ENCODE measurements at places on chromosomes 6 and 20.
A peak's percentile ranks its signal among the peaks of the same experiment; 100 is the strongest.

- no peak for DNase-seq
These were observed 916 bp downstream of the TRIM27 start for GRCh38 chr6:28922821-28923317.

- DNase-seq: no peak
These were observed 18.1 kb downstream of the CST9L start for GRCh38 chr20:23550227-23550626.

GRCh38 chr6:146026873-146027272, 2.0 kb upstream of the GRM1 start:
- DNase-seq: no peak

- DNase-seq: no peak
These were observed 82.1 kb downstream of the PREP start for GRCh38 chr6:105320765-105321164.

GRCh38 chr20:25604611-25605010, 19.2 kb downstream of the NANP start:
- DNase-seq: no peak

DNA sequence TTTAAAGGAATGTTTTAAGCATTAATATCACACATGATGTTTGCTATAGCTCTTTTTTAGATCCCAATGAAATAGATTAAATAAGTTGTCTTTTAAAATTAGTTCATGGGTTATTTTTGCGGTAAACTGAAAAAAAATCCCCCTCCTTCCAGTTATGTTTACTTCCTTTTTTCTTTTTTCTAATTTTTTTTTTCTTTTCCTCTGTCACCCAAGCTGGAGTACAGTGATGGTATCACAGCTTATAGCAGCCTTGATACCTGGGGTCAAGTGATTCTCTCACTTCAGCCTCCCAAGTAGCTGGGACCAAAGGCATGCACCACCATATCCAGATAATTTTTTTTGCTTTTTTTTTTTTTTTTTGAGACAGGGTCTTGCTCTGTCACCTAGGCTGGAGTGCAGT, 17.8 kb upstream of the SCAF8 start:
- no peak for DNase-seq

DNA sequence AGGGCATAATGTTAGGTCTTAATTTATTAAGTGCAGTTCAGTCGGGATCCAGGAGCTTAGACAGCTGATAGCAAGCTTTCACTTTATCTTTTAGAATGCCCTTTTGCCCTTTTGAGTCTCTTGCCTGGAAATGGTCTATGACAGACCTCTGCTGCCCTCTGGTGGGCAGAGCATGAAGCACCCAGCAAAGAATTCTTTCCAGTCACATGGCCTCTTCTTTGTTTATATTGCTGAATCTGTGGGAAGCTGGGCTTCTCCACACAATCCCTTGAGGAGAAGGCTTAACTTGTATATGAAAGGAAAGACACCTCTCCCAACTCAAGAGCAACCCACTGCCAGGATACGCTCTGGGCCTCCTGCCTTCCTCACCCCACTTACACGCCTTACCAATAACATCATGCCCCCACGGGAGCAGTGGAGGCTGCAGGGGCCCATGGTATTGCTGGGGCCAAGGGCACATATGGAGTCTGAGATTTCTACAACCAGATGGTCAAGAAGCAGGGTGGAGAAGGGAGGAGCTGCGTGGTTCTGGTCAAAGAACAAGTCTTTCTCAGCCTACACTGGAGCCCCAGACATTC, 20.4 kb downstream of the WFDC3 start:
- peak; percentile 25 for DNase-seq

GRCh38 chr6:137787016-137787415, 80.0 kb upstream of the TNFAIP3 start:
- DNase-seq: no peak

DNA sequence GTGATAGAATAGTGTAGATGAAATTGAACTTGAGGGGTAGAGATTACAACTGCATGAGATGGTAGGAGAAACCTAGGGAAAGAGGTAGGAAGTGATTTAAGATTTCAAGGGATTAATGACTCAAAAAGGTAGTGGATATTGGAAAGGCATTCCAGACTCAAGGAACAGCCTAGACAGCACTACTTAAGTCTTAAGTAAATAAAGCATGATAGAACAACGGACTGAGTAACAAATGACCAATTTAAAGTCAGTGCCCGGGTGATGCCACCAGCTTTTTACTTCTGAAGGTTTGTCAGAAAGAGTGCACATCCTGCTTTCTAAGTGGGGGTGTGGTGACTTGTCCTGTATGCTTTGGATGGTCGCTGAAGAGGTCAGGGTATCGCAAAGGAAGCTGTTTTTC, 81.8 kb downstream of the PHACTR1 start:
- DNase-seq: no peak

GRCh38 chr6:91291071-91291470, 704.2 kb upstream of the MAP3K7 start:
- DNase-seq: no peak

DNA sequence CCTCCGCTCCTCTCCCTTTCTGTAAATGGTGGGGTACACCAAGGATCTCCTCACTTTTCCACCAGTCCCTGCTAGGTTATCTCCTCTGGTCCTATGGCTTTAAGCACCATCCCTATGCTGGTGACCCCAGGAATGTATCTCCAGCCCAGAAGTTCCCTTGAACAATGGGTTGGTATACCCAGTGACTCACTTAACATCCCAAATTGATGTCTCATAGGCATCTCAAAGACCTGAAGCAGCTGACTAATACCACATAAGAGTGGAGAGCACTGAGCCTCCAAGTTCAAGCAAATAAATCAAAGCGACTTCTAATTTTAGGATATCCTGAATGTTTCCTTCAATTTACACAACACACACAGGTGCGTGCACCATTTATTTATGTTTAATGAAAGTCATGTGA, 48.3 kb downstream of the ADGRF1 start:
- peak; percentile 85 for DNase-seq

- DNase-seq: no peak
These were observed 29.4 kb downstream of the PNLDC1 start for GRCh38 chr6:159829526-159829925.

GRCh38 chr20:3135507-3136070, 24.1 kb downstream of the FASTKD5 start:
- no peak for DNase-seq

DNA sequence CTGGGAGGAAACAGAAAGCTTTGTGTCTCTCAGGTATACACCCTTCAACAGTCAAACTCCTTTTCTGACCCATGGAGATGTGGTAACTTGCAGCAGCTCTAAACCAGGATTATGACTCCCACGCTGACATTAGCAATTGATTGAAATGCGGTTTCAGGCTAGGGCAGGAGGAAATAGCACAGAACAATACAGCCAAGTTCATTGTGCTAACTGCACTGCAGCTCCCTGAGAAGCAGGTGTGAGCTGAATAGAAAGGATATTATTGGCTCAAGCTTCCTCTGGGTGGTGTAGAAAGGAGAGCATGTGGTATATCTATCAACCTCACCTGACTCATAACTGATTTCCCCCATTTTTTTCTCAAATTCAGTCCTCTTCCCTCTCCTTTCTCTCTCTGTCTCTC, 612.3 kb upstream of the BTBD3 start:
- DNase-seq: no peak

GRCh38 chr6:46969206-46969605, 47.5 kb upstream of the ADGRF5 start:
- DNase-seq: no peak

- no peak for DNase-seq
These were observed 136.3 kb downstream of the TFAP2C start for GRCh38 chr20:56765172-56766073.

DNA sequence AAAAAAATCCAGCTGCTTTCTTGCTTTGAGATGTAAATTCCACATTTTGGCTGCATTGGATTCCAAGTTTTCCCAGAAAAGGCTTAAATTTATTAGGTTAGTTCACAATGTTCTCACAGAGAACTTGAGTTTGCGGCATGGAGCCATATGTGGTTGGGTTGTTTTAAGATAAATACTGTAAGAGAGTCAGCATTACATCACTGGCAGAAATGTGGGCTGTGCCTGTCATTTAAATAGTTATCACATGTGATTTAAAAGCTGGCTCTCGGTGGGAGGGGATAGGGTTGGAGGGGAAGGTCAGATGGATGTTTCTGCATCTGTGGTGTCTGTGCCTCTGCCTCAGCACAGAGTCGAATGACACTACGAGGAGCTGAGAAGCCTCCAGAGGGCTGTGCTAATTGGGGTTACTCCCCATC, 73.8 kb upstream of the SCP2D1 start:
- DNase-seq: no peak

- DNase-seq: no peak
These were observed 71.3 kb downstream of the TTLL2 start for GRCh38 chr6:167396068-167396658.

DNA sequence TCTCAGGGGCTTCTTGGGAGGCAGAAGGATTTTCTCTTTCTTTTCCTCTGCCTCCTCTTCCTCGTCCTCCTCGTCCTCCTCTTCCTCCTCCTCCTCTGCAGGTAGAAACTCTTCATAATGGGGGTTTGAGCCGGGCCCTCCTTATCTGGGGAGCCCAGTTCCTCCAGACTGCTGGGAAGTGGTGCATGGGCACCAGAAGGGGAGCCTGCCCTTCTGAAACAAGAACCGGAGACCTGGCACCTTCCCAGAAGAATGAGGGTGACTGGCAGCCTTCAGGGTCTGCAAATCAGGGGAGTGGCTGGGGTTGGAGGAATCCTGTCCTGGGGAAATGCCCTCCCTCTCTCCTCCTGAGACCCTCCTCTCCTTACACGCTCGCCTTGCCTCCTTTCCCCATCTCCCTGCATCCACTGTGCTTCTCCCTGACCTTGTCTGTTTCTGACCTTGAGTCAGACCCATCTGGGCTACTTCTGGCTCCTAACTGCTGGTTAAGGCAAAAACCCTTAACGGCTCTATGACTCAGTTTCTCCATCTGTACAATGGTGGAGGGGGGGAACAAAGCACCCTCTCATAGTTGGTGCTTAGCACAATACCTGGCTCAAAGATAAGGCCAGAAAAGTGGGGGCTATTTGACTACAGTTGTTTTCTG, 1.7 kb downstream of the TULP1 start:
- no peak for DNase-seq

- no peak for DNase-seq
These were observed 269.4 kb downstream of the NKAIN2 start for GRCh38 chr6:124073021-124073420.

GRCh38 chr20:6347916-6348315, 225.1 kb upstream of the FERMT1 start:
- DNase-seq: no peak

DNA sequence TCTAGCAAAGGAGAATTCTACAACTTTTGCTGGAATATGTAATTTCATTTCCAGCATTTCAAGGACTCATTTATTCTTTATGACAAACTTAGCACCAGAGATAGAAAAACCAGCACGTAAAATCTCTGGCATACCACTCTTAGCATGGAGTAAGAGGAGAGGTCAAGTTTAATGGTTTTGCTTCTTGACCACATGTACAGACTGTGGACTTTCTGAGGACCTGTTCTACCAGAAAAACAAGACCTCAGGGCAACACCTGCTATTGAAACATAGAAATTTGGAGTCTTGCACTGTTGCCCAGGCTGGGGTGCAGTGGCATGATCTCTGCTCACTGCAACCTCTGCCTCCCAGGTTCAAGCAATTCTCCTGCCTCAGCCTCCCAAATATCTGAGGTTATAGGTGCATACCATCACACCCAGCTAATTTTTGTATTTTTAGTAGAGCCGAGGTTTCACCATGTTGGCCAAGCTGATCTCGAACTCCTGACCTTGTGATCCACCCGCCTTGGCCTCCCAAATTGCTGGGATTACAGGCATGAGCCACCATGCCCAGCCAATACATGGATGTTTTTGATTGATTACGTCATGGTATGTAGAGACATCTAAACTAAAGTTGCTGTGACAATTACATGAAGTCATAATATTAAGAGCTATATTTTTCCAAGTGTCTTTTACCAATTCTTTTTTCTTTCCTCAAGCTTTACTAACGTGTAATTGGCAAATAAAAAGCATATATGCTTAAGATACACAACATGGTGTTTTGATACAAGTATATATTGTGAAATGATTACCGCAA, 36.1 kb downstream of the CRYBG1 start:
- DNase-seq: no peak

GRCh38 chr6:160462551-160463109, 114.5 kb downstream of the SLC22A3 start:
- DNase-seq: peak; percentile 56

GRCh38 chr6:127383988-127384387, 40.6 kb upstream of the ECHDC1 start:
- no peak for DNase-seq

- no peak for DNase-seq
These were observed 7.5 kb upstream of the GGTLC1 start for GRCh38 chr20:23995905-23996666.

DNA sequence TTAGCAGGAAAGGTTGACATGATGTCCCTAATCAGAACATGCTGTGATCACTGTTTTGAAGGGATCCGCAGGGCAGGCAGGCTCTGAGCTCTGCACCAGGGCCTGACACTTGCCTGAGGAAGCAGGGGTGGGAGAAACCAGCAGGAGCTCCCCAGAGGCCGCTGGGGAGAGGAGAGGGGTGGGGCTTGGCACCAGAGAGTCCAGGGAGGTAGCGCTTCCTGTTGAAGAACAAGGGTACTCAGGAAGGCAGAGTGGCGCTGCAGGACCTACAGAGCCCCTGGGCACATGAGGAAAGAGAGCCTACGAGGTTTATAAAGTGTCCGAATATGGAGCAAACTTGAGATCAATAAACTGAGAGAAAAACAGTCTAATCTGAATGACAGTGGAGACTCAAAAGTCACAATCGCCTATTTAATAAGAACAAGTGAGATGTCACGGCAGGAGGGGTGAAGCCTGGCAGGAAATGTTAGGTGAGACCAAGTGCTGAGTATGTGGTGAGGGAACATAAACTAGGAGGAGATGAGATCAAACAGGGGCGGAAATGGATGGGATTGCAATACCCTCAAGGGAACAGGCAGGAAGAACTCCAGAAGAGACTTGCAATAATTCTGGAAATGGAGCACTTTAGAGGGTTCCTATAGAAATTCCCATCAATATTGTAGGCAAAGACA, 5.8 kb upstream of the TBXT start:
- no peak for DNase-seq

DNA sequence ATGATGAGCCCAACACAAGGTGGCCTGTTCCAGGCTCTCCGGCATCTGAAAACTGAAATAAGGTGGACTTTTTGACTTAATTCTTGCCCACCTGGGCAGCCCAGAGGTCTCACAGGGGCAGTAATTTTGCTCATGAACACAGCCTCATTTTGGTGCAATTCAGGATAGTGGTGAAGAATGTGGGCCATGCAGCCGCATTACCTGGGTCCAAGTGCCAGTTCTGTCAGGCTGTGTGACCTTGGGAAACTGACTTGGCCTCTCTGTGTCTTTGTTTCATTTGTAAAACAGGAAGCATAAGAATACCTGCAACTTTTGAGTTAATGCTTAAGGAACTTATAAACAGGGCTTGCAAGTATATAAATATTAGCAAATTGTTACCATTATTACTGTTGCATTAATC, 5.6 kb downstream of the PREX1 start:
- DNase-seq: no peak

- no peak for DNase-seq
These were observed 116.4 kb downstream of the THEMIS start for GRCh38 chr6:127784468-127784867.

- no peak for DNase-seq
These were observed at the start of gene SNAP25 for GRCh38 chr20:10218536-10219451. Gene SNAP25, plus strand, starts transcription at chr20:10218830. Its CDS starts 56,662 bp downstream, at chr20:10275492.
